ENCODE measurements at places on chromosomes 7 and 10.

DNA sequence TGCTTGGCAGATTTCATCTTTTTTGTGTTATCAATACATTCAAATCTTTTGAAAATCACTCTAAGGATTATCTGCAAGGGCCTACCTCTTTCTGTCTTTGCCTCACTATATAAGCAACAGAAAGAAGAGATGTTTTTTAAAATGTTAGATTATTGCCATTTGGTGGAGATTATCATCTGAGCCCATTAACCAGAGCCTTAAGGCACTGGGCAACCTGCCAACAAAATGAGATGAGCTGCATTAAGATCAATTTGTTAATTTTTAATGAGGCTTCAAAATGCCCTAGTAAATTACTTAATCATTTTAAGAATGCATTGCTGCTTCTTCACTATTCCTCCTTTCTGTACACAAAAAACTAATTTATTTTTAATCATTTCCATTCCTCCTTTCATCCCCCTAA lies 314.1 kb downstream of the SNX13 start:
- no peak for DNase-seq

DNA sequence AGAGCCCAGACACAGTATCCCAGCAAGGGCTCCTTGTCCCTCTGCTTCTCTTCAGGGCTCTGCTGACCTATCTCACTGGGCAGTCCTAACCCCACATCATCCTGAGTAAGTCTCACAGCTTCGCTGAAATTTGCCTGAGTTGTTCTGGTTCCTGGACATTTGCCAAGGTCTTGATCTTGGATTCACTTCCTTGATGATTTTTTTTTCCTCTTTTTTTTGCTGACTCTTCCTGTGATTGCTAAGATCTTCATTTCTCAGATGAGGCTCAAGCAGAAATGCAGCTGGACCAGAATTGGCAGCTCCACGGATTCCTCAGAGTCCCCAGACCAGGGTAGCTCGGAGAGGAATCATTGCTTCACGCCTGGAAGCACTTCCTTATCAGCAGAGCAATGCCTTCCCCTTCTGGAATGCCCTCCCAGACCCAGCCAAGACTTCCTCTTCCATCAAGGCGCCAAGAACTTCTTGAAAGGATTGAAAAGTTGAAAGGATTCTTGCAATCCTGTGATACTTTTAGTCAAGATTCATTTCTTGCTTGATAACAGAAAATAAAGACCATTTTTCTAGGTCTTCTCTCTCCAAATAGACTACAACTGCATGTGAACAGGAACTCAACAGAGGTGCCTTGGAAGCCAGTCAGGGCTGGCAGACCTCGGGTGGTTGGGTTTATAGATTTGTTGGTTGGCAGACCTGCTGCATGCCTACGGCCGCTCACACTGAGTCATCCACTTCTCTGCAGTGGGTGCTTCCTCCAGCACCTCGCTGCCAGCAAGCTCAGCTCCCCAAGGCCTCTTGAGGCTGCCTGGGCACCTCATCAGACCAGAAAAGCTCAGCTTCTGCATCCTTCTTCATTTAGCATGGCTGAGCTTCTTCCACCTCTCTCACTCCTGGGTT lies 8.8 kb upstream of the AFAP1L2 start:
- no peak for DNase-seq

DNA sequence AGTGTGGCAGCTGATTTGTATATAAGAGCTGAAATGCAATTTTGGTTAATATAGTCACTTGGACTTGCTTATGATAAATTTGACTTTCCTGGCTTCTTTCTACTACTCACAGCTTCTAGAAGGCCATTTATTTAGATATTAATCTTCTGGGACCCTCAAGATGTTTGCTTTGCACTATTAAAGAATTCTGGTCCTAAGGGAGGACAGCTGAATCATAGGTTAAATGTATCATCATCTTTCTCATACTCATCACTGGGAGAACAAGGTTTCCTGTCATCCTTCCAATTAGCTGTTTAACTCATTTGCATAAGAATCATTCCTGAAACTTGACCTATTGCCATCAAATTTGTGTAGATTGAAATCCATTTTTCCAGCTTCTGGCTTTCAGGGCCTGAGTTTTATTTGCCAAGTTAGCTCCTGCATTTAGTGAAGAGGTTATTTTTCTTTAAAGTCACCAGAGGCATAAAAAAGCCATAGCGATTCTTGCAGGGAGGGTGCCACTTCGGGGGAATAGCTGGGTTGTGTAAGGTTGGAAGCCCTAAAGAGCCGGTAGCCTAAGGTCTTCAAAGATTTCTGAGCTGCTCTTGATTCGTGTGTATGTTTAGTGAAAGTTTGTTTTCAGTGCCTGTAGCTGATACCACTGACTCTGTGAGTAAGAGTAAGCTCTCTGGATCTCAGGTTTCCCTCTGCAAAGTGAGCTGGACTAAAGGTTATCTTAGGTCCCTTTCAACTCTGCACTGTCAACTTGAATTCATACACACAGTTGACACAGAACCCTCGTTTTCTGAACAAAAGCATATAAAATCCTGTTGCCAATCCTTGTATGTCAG lies 4.3 kb downstream of the MAP3K8 start:
- DNase-seq: no peak

- no peak for DNase-seq
Measured at GRCh38 chr7:12766416-12766815, 79.0 kb downstream of the ARL4A start.

DNA sequence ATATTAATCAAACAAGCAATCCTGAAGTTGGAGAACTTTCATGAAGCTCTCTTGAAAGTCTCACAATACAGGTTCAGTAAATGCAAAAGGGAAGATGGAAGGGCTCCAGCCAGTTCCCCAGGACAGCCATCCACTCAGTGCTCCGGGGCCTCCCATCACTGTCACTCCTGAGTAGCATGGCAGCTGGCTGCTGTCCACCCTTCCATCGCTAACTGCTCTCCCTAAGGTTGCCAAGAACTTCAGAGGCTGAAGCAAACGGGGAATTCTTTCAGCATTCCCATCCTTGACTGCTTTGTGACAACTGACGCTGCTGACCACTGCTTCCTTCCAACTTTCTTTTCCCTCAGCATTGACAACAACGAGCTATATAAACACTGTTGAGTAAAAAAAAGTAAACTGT lies 69.1 kb downstream of the VPS41 start:
- no peak for DNase-seq

GRCh38 chr10:75202321-75203045 lies 8.1 kb upstream of the VDAC2 start:
- DNase-seq: no peak

DNA sequence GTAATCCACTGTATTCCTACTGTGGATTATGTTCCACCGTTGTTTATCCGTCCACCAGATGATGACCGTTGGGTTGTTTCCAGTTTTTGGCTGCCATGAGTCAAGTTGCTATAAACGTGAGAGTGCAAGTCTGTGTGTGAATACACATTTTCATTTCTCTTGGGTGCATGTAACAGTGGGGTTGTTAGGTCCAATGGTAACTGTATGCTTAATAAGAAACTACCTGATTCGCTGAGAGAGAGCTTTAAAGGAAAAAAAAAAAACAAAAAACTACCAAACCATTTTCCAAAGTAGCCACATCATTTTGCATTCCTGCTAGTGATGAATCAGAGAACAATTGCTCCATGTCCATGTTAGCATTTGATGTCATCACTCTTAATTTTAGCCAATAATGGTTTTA lies 15.9 kb downstream of the UBN2 start:
- DNase-seq: no peak

GRCh38 chr7:37714606-37715005 lies 31.0 kb downstream of the GPR141 start:
- no peak for DNase-seq

DNA sequence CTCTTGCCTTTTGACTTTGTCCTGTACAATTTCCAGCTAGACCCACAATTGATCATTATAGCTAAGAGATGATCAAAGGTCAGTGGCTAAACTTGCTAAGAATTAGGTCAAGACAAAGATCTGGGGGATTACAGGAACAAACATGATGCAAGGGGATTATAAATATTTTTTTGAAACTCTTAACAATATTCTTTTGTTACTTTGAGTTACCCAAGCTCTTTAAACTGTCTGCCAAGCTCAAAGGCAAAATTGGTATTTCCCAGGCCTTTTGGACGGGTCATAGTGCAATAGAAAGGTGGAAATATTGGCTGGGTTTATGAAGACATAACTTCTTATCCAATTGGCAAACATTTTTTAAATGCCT lies 23.4 kb downstream of the TBXAS1 start:
- no peak for DNase-seq

- DNase-seq: no peak
Measured at GRCh38 chr10:109770663-109771062, 152.6 kb downstream of the XPNPEP1 start.

DNA sequence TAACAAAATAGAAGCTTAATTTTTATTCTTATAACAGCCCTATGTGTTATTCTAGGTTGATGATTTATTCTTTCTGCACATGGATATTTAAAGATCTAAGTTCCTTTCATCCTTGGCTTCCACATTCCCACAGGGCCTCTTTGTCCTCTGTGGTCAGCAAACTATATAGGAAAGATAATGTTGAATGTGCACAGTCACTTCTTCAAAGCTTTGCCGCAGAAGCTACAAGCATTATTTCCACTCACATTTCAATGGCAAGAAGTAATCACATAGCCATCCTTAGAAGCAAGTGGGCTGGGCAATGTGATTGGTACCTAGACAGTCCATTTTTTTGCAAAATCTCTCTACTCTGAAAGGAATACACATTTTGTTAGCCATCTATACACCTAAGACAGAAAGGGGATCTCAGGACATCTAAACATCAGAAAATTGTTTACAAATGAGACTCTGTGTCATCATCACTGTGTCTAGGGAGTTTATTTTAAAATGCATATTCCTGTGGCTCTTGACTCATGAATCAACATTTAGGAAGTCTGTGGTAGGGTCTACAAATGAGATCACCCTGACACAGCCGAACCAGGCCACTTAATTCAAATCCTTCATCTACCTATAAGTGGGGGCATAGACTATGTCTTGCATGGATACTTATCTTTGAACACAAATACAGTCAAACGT lies 1060.5 kb downstream of the XPNPEP1 start:
- no peak for DNase-seq

- DNase-seq: no peak
Measured at GRCh38 chr7:130951303-130951975, 217.4 kb upstream of the KLF14 start.

GRCh38 chr10:71727105-71727737 lies 7.6 kb upstream of the C10orf105 start:
- peak; percentile 71 for DNase-seq

DNA sequence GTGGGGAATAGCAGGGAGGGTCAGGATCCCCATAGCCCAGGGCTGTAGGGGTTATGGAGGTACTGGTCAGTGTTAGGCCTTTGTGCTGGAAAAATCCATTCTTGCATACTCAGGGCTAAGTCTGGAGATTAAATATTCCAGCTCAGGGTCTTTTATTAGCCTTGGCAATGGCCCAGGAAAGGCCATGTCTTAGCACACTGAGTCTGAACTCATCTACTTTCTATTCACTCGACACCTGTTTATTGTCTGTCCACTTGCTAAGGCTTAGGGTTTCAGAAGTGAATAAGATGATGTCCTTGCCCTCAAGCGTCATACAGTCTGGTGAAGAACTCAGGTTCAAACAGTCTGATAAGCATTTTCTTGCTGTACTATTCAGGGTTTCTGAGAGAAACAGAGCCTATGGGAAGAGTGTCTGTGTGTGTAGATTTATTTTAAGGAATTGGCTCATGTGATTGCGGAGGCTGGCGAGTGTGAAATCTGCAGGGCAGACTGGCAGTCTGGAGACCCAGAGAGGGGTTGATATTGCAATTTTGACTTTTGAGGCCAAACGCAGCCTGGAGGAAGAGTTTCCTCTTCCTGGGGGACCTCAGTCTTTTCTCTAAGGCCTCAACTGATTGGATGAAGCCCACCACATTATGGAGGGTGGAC lies 135.8 kb downstream of the RAMP3 start:
- DNase-seq: no peak

- no peak for DNase-seq
Measured at GRCh38 chr10:13712476-13712836, 125.7 kb downstream of the PRPF18 start.

GRCh38 chr10:127343821-127344220 lies 147.4 kb upstream of the INSYN2A start:
- no peak for DNase-seq

DNA sequence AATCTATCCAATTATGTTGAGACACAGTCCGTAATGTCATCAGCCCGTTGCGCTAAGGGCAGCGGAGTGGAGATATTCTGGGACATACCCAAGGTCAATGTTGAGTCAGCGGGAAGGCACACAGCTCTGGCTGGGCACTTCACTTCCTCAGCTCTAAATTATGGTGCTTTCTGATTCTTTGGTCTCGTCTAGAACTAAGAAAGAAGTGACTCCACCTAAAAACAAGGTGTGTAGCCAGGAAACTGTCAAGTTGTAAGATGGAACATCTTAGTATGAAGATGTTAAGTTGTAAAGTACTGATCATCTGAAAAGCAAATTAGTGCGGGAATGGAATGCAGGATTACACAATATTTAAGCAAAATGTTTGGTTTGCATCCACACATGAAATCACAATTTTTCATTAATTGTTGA lies 43.1 kb downstream of the BAIAP2L1 start:
- no peak for DNase-seq

DNA sequence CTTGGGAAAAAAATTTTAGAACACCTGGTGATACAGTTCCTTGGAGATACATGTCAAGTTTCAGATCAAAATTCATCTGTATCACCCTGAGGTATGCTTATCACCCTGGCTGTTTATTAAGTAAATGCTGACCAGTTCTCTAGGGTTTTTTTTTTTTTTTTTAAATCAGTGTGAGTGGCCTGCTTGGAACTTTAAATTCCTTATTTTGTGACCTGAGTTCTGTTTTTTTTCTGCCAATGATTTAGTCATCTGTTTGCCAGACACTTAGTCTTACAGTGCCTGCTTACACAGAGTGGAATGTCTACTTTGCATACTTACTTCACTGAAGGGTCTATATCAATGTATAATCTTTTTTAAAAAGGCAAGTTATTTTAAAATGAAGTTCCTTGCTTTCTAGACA lies 1.8 kb downstream of the TSPAN13 start:
- no peak for DNase-seq

DNA sequence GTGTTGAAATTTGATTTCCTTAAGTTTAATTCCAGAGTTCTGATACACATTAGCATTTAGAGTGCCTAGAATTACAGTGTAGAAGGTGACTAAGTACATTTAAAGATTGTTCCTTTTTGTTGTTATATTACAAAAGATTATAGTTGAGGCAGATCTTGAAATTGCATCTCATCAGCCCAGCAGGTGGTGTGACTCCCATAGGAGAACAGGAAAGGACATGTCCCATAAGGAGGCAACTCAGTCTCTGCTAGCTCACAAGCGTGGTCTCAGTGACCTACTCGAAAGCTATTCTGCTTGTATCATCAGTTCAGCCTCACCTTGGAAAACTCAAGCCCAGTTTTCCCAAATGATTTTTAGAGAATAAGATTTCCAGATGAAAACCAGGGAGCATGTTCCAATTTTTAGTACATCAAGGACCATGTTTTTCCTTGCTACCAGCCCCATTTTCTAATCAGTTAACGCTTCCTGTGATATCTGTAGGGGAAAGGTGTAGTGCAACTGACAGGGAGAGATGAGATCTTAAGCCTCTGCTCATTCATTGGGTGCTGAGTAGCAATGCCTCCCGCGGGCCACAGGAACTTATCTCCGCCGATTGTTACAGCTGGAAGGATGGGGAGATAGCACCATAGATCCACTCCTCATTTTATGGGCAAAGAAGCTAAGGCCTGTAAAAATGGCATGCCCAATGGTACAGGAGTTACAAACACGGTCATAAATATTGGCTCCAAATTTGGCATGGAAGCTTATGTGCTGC lies 1.1 kb upstream of the GNAI1 start:
- DNase-seq: no peak
